ENCODE measurements at places on chromosomes 5 and 9.

GRCh38 chr9:137720571-137721110 is 101.8 kb downstream of the EHMT1 start:
- no peak for DNase-seq

- no peak for DNase-seq
These were observed 5.2 kb upstream of the NKD2 start for GRCh38 chr5:1003296-1003937.

DNA sequence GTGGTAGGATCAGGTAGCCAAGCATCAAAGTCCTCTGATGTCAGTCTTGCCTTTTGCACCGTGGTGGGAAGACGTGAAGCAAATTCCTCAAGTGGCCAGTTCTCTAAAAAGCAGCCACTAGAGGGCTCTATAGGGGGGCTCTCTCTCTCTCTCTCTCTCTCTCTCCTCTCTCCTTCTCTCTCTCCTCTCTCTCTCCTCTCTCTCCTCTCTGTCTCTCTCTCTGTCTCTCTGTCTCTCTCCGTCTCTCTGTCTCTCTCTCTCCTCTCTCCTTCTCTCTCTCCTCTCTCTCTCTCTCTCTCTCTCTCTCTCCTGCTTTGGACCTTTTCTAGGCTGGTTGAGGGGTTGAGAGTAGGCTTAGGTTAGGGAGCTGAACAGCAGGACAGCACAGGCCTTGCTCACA is 13.9 kb upstream of the OSMR start:
- DNase-seq: no peak

- no peak for DNase-seq
These were observed 14.6 kb upstream of the CFAP95 start for GRCh38 chr9:69805962-69806515.

DNA sequence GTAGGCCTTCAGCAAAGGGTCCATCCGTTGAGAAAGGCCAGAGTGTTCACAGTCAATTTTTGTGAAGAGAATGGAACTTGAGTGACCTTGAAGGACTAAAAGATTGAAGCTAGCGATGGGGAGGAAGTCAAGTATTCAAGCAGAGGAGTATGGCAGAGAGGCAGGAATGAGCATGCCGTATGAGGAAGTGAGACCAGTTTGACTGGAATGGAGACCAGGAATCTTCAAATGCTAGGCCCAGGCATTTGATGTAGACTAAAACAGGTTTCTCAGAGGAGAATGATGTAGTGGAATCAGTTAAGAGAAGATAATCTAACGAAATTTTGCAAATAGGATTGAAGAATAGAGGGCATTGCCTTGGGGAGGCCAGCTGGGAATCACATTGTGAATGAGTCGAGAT is 90.4 kb upstream of the SEMA6A start:
- DNase-seq: no peak

DNA sequence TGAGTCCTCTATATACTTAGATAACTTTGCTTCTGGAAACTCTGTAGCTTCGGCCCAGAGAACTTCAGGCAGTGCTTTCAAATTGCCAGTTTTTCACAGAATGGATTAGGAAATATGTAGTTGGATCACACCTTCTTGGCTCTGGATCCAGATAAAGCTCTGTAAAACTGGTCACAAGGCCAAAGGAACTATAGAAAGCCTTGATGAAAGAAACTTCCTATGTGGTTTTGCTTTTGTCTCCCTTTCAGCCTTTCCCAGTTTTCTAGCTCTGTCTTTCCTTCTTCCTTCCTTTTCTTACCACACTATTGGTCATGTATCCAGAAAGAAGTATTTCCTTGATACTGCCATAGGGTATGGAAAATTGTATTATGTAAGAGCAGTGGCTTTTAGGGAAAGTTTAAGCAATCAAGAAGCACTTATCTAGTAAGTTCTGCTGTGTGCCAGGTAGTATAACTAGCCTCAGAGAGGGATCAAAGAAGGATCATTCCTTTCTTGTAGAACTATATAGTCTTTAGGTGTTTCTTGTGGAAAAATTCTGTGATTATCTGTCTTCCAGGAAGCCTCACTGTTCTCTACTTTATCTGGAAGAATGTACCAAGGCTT is 6.3 kb downstream of the GPR21 start:
- no peak for DNase-seq

GRCh38 chr5:78983601-78984438 is 1.3 kb downstream of the ARSB start:
- DNase-seq: no peak

GRCh38 chr9:75604661-75605060 is 285.8 kb upstream of the PCSK5 start:
- no peak for DNase-seq

DNA sequence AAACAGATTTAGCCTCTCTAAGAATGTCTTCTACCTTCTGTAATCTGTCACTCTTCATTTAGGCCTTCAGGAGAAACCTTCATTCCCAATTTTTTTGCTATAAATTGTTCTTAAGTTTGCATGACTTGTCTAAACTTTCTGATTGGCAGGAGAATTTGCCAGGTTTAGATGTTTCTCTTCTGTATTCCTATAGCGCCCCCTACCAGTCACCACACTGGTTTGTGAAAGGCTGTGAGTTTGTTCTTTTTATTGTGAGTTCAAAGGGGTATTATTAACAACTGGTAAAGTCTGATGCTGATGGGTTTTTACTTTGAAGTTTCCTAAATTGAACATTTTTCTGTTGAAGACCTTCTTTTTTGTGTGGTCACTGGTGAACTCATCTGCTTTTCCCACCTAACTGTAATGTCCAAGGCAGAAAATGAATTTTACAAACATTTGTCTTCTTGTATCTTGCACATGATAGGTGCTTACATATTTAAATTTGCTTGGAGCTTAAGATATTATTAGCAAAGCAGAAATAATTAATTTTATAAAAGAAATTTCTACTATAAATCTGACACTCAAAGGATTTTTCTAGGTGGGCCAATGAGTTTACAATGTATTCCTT is 18.4 kb upstream of the F2RL2 start:
- DNase-seq: peak; percentile 13

GRCh38 chr5:124234770-124235562 is 511.5 kb downstream of the ZNF608 start:
- no peak for DNase-seq

GRCh38 chr5:75734913-75735789 is 17.9 kb upstream of the POC5 start:
- DNase-seq: no peak

DNA sequence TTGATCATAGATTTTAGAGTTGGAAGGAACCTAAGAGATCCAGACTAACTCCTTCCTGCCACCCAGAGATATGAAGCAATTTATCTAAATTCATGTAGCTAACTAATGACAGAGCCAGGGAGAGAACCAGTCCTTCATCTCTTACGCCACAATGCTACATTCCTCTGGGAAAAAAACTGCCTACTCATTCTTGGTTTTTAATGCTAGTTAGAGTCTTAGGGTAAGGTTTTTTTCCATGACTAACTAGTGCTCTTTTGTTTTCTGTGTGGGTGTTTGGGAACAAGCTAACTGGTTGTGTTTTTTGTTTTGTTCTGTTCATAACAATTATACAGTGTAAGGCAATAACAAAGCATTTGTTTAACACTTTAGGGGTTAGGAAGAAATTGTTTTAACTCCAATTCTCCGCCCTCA is 52.4 kb downstream of the SLC44A1 start:
- DNase-seq: no peak

- DNase-seq: no peak
These were observed 146.8 kb upstream of the SPEF2 start for GRCh38 chr5:35470866-35471265.

DNA sequence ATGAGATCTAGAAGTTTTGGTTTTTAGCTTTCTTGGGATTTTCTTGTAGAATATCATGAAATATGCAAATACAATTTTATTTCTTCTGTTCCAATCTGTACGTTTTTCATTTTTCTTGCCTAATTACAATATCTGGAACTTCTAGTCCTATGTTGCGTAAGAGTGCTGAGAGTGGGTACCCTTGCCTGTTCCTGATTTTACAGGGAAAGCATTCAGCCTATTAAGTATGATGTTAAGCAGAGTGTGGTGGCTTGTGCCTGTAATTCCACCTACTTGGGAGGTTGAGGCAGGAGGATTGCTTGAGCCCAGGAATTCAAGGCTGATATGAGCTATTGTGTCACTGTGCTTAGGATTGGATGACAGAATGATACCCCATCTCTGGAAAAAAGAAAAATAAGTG is 210.2 kb upstream of the ITGA1 start:
- no peak for DNase-seq

GRCh38 chr9:123478160-123478559 is 122.2 kb downstream of the CRB2 start:
- no peak for DNase-seq

- DNase-seq: no peak
These were observed 19.8 kb upstream of the MRNIP start for GRCh38 chr5:179878222-179879002.

DNA sequence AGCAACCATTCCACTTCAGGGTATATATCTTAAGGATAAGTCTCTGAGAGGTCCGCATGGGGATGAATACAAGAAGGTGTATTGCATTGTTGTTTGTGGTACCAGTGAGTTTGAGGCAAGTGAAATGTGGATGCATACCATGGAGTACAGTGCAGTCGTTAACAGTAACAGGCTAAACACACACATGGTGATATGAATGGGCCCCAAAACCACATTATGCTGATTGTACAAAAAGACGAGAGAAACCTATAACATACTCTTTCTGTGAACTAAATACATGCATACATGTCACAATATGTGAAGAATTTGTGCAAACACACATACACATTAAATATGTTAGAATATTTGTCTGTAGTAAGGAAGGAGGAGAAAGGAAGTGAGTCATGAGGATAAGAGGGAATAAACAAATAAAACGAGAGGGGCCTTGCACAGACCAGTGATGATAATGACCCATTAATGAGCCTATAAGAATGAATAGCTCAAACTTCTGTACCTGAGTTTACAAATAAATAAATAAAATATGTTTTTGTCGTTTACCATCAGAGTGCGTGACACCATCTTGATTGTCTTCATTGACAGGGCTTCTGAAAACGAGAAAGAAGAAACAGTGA is 66.5 kb upstream of the RICTOR start:
- DNase-seq: no peak

GRCh38 chr5:134840811-134841210 is 5.0 kb upstream of the C5orf24 start:
- DNase-seq: no peak
